ENCODE measurements at places on chromosomes 2 and 18.
A peak's percentile ranks its signal among the peaks of the same experiment; 100 is the strongest.

GRCh38 chr2:239822146-239822831, 202.9 kb downstream of the NDUFA10 start:
- DNase-seq: no peak

DNA sequence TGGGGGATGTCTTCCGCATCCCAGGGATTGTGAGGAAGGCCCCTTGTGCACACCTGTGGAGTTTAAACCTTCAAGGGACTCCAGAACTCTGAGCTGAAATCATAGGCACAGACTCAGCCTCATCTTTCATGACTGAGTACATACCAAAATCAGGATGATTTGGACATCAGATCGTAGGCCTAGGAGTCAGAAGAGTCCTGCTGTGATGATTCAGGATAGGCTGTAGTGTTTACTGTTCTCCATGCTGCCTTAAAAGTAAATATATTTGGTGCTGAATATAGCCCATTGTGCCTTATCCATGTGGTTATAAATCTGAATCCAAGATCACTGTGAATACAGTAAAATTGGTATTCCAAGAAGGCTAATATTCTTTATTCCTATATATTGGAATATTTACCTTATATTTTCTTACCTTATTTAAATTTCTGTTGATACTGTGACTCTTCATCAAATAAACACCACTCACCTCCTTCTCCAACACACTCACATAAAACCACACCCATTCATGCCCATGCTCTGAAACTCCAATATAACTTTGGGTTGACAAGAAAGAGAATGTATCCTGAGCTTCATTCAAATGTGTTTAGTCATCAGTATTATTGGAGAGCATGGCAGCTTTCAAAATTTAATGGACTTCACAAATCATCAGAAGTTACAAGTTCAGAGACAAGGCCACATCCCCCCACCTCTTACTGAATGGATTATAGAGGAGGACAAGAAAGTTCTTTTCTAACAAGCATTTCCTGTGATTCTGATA, 561.4 kb upstream of the LINC00305 start:
- no peak for DNase-seq

DNA sequence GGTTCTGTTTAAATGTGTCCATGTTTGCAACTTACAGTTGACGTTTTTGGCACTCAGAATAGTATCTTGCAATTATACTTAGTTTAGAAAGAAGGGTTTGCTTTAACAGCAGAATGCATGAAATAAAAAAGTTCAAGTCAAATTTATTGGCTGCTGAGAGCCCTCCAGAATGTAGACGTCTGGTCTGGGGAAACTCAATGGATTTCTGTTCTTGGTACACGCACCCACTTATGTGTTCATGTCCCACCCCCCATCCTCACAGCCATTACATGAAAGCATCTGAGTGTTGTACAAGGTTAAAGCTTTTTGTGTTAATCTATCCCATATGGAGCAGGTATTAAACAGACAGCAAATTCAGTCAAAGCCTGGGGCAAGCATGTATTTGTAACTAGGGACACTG, 219.5 kb downstream of the SOX11 start:
- no peak for DNase-seq

GRCh38 chr2:215451012-215451756, 15.3 kb upstream of the FN1 start:
- no peak for DNase-seq

GRCh38 chr18:77067291-77068061, 65.1 kb downstream of the MBP start:
- peak; percentile 54 for DNase-seq

- no peak for DNase-seq
Observed at GRCh38 chr2:205198140-205198525, 484.2 kb upstream of the NRP2 start.

GRCh38 chr2:69299772-69300516, 87.1 kb downstream of the GFPT1 start:
- DNase-seq: no peak

- DNase-seq: no peak
Observed at GRCh38 chr18:37270038-37270665, 295.4 kb downstream of the CELF4 start.

GRCh38 chr2:85066006-85066740, 67.0 kb upstream of the TCF7L1 start:
- no peak for DNase-seq

DNA sequence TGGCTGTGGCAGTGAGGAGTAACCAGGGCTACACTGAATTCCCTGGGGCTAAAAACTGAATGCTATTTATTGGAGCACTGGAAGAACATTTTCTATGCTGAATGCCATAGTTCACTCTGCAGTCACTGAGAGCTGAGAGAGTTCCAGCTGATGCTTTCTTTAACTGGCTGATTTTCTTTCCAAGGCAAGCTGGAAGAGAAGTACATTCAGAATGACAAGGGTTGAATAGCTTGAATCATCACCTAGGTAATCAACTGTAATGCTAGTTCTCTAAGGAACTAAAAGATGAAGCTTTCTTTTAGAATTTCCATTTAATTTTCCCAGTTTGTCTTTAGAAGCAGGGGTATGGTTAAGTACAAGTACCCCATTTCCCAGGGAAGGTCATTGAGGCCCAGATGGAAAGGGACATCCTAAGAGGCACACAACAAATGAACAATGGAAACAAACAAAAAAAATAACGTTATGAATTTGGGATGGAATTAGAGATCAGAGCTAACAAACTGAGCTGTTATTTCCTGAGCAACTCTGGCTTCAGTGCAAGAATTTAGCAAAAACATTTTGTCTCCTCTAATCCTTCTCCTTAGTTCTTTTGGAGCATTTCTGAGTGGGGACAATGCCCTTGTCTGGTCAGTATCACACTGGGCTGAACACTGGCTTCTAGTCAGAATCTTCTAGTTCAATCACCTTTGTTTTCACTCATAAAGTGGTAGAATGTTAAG, 132.8 kb upstream of the REG3A start:
- DNase-seq: no peak

DNA sequence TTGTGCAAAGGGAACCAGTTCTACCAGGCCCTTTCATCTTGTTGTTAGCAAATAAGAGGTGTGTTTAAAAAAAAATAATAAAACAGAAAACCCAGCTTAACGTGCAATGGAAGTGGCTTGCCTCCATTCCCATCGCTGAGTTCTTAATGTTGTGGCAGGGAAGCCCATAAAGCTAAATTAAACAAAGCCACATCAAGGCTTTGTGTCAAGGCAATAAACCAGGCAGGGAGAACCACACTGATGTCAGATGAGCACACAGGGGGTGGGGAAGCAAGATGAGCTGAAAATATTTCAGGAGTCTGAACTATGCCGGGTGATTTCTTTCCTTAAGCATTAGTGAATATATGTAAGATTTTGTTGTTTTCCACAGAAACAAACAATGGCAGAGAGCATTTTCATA, 73.5 kb downstream of the PHLPP1 start:
- no peak for DNase-seq

- DNase-seq: no peak
Observed at GRCh38 chr2:42957109-42957860, 164.9 kb upstream of the HAAO start.

GRCh38 chr18:12092398-12093229, 1.0 kb upstream of the ANKRD62 start:
- no peak for DNase-seq

DNA sequence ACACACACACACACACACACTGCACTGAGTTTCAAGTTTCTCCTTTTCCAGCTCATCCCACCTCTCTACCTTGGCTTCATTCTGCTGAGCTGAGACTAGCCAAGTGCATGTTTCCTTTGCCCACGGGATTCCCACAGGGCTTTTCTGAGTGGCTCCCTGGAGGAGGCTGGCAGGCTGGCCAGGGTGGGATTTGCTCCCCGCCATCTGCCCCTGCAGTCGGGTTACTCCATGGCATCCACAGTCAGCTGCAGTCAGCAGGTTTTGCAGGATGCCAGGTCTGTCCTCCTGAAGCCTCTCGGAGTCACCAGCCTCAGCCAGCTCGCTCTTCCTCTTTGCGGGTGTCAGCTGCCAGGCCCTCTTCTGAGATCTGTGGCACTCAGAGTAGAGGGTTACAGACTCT, 783.7 kb upstream of the SOX11 start:
- no peak for DNase-seq

DNA sequence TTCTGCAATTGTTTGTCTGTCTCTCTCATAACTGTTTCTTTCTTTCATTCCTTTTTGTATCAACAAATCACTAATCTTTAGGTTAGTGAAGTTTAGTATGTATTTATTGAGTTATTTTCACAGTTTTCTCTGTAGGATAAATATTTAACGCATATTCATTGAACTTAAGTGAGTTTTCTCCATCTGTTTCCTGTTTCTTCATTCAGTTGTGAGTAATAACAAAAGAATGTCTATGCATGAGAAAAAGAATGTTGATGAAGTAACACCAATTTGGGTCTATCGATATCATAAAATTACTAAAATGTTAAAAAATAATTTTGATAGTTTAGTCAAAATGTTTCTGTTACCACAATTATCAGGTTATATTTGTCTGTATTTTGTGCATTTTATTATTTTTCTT, 948.0 kb downstream of the DSC3 start:
- no peak for DNase-seq

GRCh38 chr2:46813020-46813415, 102.6 kb downstream of the MCFD2 start:
- no peak for DNase-seq

DNA sequence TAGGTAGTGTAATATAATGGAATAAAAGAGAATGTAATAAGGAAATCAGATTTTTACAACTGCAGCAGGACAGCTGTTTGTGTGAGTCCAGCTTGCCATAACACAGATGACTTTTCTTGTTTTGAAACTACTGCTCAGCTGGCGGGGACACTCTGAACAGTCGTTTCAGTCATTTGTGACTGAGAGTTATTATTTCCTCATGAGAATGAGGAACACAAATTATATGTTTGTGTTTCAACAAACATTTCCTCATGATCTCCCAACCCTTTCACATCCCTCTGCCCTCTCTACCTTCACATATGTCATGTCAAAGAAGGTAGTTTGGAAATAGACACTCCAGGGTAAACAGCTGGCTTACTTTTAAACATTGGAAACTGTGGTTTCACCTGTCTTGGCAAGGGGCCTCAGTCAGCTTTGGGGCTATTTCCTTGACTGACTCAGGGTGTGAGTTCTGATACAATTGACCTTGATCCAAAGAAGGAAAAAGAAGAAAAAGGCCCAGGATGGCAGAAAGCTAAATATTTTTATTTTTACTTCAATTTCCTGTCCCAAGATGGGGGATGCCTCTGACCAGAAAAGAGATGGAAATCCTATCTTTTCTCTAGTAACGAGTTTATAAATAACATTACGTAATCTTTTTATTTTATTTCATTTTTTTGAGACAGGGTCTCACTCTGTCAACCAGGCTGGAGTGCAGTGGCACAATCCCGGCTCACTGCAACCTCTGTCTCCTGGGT, 593 bp downstream of the SP140L start:
- no peak for DNase-seq

DNA sequence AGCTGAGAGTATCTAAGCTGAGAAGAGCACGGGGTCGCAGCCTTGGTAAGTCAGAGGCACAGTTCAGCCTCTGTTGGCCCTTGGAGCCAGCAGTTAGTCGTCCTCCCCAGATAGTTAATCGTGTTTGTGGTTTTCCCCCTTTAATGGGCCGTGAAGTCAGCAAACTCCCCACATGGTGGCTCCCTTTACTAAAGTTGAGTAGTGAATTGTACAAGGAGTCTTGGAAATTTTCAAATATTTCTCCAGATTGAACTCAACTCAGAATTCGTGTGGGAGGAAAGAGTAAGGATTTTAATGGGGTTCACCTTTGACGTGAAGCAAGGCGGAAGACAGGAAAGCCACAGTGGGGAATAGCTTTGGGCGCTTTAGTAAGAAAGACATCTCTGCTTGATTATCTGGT, 2.4 kb upstream of the ADCYAP1 start:
- no peak for DNase-seq

- DNase-seq: no peak
Observed at GRCh38 chr18:23809415-23809814, 120.2 kb downstream of the LAMA3 start.

- no peak for DNase-seq
Observed at GRCh38 chr2:23745726-23746105, 181.2 kb downstream of the ATAD2B start.

GRCh38 chr2:112996635-112997034, 8.6 kb upstream of the IL36A start:
- DNase-seq: peak; percentile 20

DNA sequence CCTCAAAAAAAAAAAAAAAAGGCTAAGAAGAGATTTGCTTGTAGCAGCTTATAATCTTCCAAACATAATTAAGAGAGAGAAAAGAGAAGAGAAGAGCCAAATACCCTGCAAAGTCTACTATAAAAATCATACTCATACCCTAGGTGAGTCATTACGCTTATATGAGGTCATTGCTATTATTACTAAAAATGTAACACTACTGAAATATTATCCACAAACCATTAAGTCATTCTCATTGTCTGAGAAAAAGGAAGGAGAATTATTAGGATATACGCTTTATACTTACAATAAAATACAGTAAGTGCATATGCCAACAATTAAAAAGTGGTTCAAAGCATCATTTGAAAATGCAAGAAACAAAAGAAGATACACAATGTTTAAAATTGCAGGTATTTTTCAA, 66.5 kb downstream of the COLEC12 start:
- no peak for DNase-seq

- DNase-seq: no peak
Observed at GRCh38 chr2:17441790-17442189, 76.5 kb downstream of the RAD51AP2 start.

- no peak for DNase-seq
Observed at GRCh38 chr2:62731275-62731674, 25.8 kb downstream of the EHBP1 start.

GRCh38 chr2:208256192-208256782, 1.4 kb upstream of the IDH1 start:
- DNase-seq: no peak

GRCh38 chr2:160752475-160753330, 259.1 kb upstream of the RBMS1 start:
- DNase-seq: no peak

- no peak for DNase-seq
Observed at GRCh38 chr18:13418013-13418710, 199.6 kb downstream of the LDLRAD4 start.

- no peak for DNase-seq
Observed at GRCh38 chr2:16100006-16100405, 159.7 kb downstream of the MYCN start.

DNA sequence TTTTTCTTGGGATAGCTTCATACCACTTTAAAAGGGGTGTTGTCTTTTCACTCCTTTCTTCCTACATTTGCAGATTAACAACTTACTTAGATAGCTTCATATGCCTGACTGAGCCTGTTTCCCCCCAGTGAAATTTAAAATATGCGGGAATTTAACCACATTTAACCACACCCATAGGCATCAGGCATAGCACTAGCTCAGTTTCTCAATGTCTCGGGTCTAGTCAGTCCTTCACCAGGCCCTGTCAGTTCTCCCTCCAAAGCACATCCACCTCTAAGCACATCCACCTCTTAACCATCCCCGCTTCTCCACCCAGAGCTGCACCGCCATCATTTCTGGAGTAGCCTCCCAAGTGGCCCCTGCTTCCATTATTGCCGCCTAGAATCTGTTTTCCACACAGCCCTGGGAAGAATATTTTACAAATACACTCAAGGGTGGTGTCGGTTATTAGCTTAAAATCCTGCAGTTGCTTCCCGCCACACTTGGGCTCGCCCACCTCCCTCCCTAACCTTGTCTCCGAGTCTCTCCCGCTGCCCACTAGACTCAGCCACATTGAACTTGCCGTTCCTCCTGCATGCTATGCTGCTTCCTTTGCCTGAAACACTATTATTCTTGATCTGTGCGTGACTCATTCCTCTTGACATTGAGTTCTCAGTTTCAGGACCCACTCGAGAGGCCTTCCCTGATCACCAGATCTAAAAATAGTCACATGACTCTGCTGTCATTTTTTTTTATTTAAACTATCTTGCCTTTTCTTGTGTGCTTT, 68.3 kb downstream of the SPTBN1 start:
- DNase-seq: no peak

- no peak for DNase-seq
Observed at GRCh38 chr2:126749537-126749936, 93.6 kb downstream of the GYPC start.
